T-helper 22 cell (primary cell): ENCODE measurements at places on chromosomes 6 and 20.

- DNase-seq: peak; percentile 56
Measured at GRCh38 chr6:89375427-89376267, 23.1 kb upstream of the UBE2J1 start.

- no peak for DNase-seq
Measured at GRCh38 chr6:16768477-16768830, 7.2 kb upstream of the ATXN1 start.

- no peak for DNase-seq
Measured at GRCh38 chr6:135939208-135939591, 87.7 kb downstream of the PDE7B start.

DNA sequence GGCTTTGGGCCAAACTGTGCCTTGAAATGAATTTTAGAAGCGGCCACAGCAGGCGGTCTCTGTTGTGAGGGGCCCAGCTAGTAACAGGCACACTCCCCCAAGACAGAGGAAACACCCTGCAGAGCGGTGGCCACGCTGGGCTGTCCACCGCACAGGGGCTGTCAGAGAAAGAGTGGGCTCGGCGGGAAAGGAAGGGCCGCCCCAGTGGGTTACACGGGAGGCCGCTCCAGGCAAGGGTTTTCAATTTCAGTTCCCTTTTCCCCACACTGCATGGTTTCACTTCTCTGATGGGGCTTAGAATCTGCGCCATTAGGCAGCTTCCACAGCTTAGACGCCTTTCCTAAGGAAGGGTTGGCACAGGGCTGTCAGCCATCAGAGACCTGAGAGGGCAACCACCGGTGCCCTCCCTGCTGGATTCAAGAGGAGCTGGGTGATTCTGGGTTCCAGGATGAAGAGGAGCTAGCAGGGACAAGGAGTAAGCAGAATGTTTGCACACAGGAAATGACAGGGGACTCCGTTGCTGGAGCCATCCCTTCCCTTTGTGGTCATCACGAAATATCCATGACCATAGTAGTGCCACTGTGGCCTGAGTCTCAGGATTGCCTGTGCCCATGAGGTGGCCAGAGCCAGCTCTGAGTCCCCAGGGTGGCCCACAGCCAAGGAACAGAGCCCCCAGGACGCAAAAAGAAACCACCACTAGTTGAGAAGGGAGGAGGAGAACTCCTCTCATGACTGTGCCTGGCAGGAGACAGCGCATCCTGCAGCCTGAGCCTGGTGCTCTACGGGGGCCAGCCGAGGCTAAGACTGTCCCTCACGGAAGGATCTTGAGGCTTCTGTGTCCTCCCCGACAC, 282.7 kb downstream of the NRN1 start:
- no peak for DNase-seq

DNA sequence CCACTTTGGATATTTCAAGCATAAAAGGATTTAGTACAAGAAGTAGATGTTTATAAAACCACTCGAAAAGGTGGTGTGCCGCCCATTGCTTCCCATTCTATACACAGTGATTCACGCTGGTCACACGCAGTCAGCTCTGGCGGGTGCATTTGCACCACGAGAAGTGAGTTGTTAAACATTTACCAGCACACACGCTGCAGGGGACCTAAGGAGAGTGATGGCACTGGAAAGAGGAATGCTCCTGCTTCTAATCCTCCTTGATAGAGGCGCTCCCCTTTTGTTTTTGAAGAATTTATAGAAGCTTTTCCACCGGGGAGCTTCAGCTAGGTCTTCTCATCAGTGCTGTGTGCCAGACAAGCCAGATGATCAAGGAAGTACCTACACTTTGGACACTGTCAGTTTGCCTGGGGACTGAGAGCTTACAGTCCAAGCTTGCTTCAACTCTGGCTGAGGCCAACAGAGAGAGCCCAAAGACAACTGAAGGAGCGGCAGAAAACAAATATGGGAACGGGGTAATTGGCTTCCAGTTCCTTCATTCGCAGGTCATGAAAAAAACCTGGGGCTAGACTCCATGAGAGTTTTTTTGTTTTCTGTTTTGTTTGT, 31.2 kb downstream of the MUC22 start:
- DNase-seq: no peak

DNA sequence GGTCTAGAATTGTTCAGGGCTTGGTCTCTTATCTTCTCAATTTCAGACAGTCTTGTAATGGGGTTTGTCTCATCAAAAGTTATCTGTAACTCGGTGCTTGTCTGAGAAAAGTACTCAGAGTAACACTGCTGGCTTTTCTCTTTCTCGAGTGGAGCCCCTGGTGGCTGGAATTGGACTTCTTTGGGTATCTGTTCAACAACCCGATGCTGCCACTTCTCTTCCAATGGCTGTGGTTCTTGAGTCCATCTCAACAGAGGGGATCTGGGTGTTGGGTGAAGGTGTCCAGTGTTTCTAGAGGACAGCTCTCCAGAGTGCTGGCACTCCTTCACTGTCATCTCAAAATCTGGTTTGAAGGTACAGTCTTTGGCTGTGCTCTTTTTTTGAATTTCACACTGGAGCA, 24.6 kb downstream of the DST start:
- DNase-seq: no peak

DNA sequence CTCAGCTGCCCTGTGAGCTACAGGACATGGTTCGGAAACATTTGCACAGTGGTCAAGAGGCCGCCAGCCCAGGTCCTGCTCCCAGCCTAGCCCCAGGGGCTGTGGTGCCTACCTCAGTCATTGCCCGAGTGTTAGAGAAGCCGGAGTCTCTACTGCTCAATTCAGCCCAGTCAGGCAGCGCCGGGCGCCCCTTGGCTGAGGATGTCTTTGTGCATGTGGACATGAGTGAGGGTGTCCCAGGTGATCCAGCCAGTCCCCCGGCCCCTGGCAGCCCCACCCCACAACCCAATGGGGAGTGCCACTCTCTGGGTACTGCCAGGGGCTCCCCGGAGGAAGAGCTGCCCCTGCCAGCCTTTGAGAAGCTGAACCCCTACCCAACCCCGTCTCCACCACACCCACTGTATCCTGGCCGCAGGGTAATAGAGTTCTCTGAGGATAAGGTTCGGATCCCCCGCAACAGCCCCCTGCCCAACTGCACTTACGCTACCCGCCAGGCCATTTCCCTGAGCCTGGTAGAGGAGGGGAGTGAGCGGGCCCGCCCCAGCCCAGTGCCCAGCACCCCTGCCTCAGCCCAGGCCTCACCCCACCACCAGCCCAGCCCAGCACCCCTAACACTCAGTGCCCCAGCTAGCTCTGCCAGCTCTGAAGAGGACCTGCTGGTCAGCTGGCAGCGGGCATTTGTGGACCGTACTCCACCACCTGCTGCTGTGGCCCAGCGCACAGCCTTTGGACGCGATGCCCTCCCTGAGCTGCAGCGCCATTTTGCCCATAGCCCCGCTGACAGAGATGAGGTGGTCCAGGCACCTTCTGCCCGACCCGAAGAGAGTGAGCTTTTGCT, 5.2 kb downstream of the LRRC73 start:
- no peak for DNase-seq

- no peak for DNase-seq
Measured at GRCh38 chr20:44615169-44615791, 32.9 kb downstream of the PKIG start.

DNA sequence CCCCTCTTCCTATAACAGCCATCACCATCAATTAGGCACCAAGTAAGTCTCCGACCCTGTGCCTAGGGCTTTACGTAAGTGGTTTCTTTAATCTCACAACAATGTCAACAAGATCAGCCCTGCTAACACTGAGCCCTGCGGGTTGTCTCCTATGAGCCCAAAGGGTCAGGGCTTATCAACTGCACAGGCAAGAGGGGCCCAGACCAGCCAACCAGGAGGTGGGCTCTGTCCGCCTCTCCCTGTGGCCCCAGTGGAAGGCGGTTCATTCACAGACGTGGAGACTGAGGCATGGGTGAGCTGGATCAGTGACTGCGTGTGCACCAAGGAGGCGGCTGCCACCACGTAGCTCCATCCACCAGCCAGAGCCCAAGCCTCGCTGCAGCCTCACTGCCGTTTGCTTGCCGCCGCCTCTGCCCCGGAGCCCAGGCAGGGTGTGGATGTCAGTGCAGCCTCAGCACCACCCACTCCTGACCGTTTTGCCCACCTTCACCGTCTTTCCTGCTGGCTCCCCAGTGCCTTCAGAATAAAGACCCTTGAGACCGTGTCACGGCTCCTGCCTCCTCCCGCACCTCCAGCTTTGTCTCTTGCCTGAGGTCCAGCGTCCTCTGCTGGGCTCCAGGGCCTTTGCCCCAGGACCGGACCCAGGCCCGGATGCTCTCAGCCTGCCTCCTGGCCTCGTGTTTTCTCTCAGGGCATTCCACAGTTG, 78.7 kb downstream of the DLL1 start:
- DNase-seq: no peak

DNA sequence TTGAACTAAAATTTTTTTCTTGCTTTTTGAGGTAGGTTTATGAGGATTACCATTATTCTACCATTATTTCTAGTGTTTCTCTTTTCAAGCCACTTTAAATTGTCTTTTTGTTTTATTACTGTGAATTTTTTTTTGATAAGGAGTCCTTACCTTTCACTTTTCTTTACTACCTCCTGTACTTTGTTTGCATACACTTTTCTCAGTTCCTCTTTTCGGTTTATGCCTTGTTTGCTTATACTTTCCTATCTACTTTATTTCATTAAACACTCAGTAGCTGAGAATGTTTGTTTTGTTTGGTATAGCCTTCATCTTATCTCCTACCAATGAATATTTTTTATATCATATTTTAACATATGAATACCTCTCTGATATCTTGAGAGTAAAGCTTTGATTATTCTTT, 147.9 kb downstream of the TFAP2B start:
- DNase-seq: no peak

- DNase-seq: no peak
Measured at GRCh38 chr6:84033523-84034451, at the start of gene MRAP2. Gene MRAP2 (plus strand): TSS chr6:84033772. CDS start chr6:84055319, 21,547 bp downstream.
